ENCODE measurements at places on chromosomes 13 and 19.

DNA sequence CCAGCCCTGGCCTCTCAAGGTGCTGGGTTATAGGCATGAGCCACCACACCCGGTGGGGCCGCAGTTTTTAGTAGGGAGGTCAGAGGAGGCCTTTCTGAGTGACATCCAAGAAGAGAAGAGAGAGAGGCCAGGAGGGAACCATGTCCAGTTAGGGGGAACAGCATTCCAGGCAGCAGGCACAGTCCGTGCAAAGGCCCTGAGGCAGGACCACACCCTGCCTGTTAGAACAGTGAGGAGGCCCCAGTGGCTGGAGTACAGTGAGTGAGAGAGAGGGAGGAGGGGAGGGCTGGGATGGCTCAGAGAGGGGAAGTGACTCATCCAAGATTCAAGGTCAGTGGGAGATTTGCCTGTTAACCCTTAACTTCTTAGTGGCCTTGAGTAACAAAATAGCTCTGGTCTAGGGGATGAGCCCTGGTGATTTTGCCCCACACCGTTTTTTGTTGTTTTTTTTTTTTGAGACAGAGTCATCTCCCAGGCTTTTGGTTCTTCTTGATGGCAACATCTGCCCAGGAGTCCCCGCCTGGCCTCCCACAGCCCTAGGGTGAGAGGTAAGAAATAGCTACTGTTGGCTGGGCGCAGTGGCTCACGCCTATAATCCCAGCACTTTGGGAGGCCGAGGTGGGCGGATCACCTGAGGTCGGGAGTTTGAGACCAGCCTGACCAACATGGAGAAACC is 2.7 kb upstream of the PLIN3 start:
- peak; percentile 29 for DNase-seq

- DNase-seq, result no peak
These were observed 221.2 kb upstream of the SOX1 start for GRCh38 chr13:111845621-111846351.

- DNase-seq, result no peak
These were observed 2422.9 kb upstream of the PCDH20 start for GRCh38 chr13:63838366-63839110.

GRCh38 chr13:97307882-97308624 is 85.9 kb downstream of the MBNL2 start:
- DNase-seq, result no peak

Measured in CD4-positive, alpha-beta T cell treated with Interleukin-6 for 4 hours (primary cell).